ENCODE measurements at places on chromosomes 7 and 10.

- DNase-seq = no peak
These were observed 265.7 kb upstream of the BMPER start for GRCh38 chr7:33639552-33640197.

- peak; percentile 35 for DNase-seq
These were observed 79.6 kb downstream of the TNS3 start for GRCh38 chr7:47502240-47502877.

- DNase-seq = no peak
These were observed 13.5 kb downstream of the PTPN12 start for GRCh38 chr7:77550586-77550985.

- peak; percentile 38 for DNase-seq
These were observed 412 bp downstream of the PIP4K2A start for GRCh38 chr10:22713853-22714478.

DNA sequence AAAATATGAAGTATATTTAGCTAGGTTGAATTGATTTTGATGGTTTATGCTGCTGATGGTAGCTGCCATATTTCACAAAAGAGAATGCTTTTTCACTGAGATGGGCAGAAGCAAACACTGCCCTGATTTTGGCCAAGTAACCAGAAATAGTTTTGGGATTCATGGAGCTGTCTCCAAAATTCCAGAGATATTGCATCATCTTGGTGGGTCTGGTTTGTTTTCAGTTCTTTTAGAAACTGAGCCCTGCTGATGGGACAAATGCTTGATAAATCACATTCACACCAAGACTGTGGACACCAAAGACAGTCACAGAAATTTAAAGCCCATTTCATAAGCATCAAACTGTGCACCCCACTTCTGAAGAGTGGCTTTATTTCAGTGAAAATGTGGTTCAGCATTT is 140.5 kb downstream of the BICC1 start:
- DNase-seq = no peak

DNA sequence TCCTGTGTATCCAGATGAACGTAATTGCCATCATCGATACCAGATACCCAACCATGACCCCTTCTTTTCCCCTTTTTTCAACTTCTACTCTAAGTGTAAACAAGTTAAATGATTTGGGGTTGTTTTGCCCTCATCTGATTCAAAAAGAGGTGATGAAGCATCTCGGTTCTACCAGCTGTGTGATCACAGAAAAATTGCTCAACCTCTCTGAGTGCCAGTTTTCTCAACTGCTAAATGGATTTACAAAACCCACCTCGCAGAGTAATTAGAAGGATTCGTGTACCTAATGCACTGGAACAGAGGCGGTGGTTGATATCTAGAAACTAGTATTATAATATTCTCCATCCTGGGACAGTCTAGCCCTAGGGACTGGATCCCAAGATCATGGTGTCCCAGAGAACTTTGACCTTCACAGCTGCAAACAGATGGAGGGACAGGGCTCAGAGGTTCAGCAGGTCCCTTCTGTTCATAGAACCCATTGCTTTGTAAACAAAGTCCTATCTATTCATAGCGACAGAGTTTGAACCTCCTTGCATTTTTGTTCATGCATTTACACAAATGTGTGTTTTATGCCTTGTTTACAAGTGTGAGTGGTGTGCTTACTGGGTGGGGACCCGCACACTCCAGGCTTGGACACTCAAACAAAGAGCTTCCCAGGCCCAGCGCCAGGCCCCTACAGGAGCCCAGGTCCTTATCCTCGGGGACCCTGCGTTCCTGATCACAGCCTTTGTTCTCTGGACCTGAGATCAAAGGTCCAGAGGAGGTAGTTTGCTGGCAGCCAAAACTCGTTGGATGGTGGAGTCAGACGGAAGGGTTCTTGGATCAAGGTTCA is 46.4 kb downstream of the CALML3 start:
- DNase-seq = no peak

GRCh38 chr7:155277385-155277994 is 20.2 kb upstream of the INSIG1 start:
- DNase-seq = no peak

GRCh38 chr10:107728807-107729206 is 564.3 kb upstream of the SORCS1 start:
- DNase-seq = no peak

DNA sequence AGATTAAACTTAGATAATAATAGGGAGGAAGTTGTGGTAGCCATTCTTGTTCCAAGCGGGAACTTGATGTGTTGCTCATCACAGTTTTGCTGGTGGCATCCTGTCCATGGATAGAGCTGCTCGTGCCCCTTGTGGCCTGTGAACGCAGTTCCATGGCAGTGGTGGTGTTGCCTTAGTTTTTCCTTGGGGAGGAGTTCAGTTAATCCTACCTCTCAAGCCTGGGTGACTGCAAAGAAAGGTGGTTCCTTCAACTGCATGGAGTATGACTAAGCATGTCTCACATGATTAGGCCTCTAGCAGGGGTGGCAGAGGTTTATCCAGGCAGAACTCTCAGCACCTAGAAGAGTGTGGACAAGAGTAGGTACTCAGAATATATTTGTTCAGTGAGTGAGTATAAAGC is 99.7 kb downstream of the MAPK8 start:
- DNase-seq = no peak

GRCh38 chr7:65239707-65240352 is 133.8 kb upstream of the ZNF92 start:
- DNase-seq = peak; percentile 56

GRCh38 chr10:88245974-88246511 is 337.1 kb downstream of the RNLS start:
- DNase-seq = peak; percentile 23

GRCh38 chr10:118307859-118308258 is 34.3 kb downstream of the FAM204A start:
- peak; percentile 56 for DNase-seq

DNA sequence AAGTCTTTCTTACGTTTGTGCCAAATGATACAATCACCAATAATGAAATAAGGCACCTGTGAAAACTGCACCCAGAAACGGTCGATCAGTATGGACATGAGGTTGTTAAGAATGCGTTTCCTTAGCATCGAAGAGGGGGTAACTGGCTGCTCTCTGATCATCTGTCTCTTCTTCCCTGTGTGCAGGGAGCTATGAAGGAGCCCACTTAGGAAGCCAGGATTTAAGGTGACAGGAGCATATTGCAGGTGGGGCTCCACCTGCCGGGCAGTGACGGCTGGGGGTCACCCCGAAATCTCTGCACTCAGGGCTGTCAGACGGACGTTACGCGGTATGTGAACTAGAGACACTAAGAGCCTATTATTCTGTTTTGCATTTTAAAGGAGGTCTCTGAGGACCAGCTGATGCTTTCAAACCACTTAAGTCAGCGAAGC is 64.5 kb downstream of the CARD11 start:
- no peak for DNase-seq

- peak; percentile 13 for DNase-seq
These were observed 221.6 kb upstream of the SEMA3E start for GRCh38 chr7:83870515-83870914.

DNA sequence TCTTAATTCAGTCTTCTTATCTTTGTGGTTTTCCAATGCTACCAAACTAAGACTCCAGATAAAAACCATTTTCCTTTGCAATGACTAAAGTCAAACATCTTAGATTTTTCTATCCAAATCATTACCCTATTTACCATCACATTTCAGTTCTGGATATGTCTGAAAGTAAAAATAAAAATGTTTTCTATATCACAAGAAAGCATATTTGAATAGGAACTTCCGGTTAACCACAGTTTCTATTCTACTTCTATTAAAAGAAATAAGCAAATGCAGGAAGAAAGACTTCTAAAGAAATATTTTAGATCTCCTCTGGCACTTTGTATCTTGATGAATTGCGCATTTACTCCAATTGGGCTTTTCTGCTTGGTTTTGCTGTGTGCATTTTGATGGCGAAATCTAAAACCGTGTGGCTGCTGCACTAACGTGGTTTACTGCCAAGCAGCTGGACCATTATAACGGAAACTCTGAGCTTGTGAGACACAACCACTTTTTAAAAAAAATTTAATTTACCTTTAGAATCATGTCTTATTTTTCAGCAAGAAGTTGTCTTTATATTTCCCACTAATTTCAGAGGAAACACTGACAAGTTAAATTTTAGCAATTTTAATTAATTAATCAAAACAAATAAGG is 146.1 kb downstream of the VPS50 start:
- no peak for DNase-seq

GRCh38 chr7:141455723-141456122 is 95.5 kb upstream of the AGK start:
- no peak for DNase-seq

DNA sequence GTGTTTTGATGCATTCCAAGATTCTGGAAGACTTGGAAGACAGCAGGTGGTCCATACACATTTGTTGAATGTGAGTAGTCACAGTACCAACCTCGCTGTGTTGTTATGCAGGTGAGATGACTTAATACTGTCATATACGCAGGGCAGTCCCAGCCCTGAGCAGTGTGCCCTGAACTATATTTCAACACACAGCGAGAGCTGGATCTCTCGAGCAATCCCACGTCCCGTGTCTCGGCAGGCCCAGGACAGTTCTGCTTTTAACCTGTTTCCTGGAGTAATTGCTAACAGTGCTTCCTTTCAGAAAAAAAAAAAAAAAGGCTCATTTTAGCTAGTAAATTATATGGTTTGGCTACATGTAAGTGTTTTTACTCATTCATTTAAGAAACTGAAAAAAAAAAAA is 179.7 kb downstream of the PRKCQ start:
- DNase-seq = no peak

GRCh38 chr7:24831240-24831639 is 74.0 kb upstream of the GSDME start:
- no peak for DNase-seq

DNA sequence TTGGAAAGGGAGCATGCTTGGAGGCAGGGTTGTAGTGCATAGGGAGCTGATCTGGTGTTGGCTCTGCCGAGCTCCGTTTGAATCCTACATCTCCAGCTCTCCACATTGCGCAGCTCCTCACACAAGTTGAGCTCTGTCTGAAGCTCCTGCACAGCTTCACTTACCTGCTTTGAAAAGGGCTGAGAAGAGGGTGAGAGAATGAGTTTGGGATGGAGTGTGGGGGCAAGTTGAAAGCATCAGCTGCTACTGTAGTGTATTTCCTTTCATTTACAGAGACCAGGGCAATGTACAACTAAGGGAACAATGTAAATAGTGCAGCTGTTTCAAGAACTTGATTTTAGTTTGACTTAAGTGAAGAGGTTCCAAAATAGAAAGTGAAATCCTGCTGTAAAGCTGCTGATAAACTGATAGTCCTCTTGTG is 88.5 kb downstream of the VTI1A start:
- no peak for DNase-seq

DNA sequence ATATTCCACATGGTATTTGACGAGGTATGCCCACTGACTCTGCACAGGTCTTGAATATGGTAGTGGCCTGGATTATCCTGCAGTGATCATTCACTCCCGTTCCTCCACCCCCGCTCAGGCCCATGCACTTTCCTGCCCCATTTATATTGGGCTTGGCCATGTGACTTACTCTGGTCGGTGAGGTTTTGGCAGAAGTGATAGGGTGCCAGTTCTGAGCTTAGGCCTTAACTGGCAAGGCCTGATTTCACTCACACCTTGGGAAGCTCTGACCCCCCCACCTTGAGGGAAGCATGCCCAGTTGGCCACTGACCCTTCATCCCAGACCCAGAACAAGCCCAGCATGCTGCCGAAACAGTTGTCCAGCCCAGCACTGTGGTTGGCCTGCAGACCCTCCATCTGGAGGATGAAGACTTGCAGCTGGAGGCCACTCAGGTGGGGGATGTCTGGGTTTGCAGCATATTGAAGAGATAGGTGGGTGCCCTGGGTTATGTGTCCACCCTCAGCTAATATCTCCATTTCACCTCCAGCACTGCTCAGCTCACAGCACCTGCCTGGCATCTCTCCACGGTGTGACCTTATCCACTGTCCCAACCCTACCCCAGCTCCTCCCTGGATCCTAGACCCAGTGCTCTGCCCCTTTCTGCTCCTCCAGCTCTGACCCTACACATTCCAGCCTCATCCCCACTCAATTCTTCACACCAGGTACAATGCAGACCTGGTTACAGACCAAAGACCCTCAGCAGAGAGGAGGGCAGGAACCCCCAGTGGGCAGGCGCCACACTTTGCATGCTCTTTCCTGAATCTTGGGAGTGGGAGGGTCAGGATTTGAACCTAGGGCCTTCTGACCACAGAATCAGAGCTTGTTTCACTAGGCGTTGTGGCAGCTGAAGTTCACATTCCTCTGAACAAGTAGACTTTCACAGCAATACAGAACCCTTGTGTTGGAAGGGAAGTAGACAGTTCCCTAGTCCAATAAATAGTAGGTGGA is 138.1 kb upstream of the CHST15 start:
- no peak for DNase-seq

DNA sequence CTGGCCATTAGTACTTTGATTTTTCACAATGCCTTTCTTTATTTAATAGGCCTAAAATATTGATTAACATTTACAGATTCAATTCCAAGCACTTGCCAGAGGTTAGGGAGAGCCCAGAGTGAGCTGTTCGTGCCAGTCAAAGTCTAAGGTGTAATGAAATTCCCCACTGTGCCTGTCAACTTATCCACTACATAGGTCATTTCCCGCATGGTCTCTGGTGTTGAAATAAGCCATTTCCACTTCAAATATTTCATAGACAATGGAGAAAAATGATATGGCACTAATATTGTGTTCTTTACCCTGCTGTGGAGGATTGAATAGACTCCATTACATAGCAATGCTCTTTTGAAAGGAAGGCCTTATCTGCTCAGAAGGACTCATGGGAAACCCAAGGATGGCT is 978.1 kb upstream of the CELF2 start:
- no peak for DNase-seq

DNA sequence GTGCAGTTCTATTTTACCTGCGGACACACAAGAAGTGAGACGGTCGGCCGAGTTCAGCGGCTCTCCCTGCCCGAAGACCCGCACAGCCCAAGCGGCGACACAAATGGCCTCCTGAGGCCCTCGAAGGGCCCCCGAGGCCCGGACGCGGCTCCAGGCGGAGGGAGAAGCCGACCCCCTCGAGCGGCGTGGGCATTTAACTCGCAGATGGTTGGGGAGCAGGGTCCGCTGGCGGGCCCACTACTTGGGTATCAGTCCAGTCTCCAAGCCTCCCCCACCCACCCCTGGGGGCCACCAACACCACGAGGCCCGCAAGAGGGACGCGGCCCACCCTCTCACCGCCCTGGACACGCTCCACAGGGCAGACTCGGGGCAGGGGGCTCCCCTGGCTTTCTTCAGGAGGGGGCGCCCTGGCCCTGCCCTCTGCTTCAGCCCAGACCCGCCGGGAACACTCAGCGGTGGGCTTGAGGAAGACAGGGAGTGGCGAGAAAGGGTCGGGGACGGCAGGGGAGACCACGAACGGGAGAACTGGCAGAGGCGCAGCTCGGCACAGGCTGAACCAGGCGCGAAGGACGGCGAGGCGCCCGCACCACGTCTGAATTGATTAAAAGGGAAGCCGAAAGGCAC is 1.7 kb downstream of the IGF2BP3 start:
- DNase-seq = peak; percentile 72

- DNase-seq = no peak
These were observed 10.5 kb downstream of the LIPA start for GRCh38 chr10:89241026-89241425.

DNA sequence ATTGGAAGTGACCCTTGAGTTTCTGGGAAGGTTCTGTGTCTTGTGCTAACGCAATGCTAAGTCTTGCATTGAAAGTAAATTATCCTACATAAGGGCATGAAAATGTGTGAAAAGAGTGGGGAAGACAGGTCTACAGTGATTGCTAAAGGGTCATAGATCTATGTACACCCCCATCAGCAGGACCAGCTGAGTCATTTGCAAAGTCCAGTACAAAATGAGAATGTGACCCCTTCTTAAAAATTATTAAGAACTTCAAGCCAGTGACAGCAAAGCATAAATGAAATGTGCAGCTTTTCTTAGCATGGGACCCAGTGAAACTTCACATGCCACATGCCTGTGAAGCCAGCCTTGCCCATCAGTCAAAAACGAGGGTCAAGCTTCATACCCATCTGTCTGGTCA is 640.7 kb upstream of the MKI67 start:
- DNase-seq = no peak

- no peak for DNase-seq
These were observed 2.9 kb downstream of the CELF2 start for GRCh38 chr10:11020548-11020942.

All from NCI-H69 (cell line).